ENCODE measurements at places on chromosomes 1 and 21.

- no peak for DNase-seq
Measured at GRCh38 chr21:35943752-35944151, 116.6 kb downstream of the SETD4 start.

GRCh38 chr1:53134042-53134485 lies 8.4 kb downstream of the SLC1A7 start:
- DNase-seq = no peak

DNA sequence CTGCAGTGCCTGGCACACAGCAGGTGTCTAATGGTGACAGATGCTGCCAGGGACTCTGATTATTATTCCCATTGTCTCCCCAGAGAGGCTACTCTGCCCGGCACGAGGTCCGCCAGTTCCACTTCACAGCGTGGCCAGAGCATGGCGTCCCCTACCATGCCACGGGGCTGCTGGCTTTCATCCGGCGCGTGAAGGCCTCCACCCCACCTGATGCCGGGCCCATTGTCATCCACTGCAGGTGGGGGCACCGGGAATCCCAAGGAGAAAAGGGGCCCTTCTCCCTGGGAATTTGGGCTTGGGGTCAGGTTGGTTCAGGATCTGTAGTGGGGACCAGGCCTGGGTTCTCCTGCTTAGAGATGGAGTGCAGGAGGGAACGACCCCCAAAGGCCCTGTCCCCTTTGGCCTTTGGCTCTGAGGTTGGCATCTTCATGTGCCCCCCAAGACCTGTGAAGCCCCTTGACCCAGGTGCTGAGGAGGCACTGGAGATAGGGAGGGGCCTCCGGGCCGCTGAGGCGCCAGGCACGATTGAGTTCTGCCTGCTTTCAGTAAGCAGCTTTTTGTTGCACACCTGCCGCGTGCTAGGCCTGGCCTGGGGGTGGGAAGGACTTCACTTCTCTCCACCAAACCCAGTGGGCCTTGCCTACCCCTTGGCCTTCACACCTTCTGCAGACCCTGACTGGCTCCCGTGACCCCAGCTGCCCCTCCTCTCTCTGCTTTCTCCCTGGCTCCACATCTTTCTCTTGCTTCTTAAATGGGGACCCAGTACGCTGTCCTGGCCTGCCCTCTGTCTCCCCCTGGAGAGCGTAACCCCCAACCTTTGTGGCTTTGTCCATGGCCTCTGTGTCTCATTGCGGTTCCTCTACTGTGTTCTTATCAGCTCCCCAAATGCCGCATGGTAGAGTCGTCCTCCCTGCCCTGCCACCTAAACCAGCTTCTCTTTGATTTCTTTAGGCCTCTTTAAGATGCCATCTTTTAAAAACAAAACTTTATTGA lies 76.4 kb downstream of the PTPRU start:
- no peak for DNase-seq

DNA sequence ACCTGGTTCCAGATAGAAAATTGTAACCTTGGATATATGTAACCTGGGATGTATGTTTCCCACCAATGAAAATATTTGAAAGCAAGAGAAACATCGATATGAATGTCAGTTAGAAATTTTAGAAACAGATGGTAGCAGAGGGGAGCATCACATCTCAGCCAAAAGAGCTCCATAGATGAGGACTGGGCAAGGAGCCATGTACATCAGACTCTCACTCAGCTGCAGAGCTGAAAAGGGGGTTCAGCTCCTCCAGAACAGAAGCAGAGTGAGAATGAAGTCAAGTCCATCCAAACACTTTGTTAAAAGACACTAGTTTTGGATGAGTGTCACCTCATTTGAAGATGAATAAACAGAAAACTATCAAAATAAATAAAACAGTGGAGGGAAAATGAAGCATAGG lies 202.4 kb downstream of the HMCN1 start:
- DNase-seq = no peak

GRCh38 chr1:228180959-228181644 lies 15.5 kb downstream of the IBA57 start:
- no peak for DNase-seq

DNA sequence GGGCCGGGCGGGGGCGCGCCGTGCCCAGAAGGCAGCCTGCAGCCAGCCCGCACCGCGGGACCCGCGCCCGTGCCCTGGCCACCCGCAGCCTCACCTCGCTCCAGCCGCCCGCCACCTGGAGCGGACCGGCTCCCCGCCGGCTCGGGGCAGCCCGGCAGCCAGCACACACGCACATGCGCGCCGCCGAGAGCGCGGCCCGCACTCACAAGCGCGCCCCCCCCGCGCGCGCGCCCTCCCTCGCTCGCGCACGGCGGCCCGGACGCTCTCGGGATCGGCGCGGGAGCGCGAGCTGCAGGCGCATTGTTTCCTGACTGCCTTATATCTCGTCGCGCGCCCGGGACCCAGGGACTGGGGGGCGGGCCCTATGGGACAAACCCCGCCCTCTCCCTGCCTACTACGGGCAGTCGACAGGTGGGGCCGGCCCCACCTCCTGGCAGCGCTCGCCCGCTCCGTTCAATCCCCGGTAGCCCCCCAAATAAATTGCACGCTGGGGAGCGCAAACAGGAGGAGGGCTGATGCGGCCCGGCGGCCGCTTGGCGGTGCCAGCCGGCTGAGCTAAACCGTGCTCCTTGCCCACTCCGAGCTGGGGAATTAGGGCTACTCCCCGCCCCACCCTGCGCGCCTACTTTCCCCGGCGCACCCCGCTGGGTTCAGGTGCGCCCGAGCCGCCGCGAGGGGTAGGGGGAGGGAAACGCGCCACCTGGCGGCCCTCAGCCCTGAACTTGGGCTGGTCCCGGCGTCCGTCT lies at the start of gene MYCL:
MYCL (minus strand) TSS at position 204 of the 746 bp plus-strand sequence. CDS start 483 bp downstream, outside the sequence.
- peak; percentile 39 for DNase-seq

GRCh38 chr21:44324854-44325107 lies 14.4 kb downstream of the CFAP410 start:
- DNase-seq = no peak

- no peak for DNase-seq
Measured at GRCh38 chr1:112603012-112603411, 15.9 kb downstream of the ST7L start.

DNA sequence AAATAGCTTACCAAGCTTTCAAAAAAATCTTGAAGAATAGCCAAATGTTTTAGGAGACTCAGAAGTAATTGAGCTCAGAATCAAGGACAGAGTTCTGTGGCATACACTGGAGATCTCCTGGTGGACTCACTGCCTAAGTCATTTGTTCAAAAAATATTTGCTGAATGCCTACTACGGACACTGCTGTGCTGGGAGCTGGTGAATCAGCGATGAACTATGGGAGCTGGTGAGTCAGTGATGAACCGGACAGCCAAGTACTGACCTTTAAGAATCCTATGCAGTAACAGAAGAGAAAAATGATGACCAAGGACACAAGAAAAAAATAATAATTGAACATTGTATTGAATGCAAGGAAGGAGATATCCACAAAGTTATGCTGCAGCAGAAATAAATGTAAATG lies 717.9 kb upstream of the CXADR start:
- no peak for DNase-seq

DNA sequence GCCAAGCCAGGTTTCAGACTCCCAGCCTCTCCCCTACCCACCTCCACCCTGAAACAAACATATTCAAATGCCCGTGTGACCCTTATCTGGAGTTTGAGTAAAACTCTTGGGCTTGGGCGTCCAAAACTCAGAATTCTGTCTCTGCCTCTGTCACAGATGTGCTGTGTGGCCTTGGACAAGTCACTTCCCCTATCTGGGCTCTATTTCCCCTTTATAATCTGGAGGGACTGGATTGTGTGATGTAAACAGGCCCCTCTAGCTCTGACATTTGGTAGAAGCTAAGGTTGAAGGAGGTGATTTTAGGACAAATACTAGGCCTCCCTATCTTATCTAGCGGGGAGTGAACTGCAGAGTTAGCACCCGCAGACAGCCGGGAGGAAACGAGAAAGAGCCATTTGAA lies 67.5 kb downstream of the IGSF21 start:
- DNase-seq = no peak

GRCh38 chr21:42201615-42202161 lies 17.3 kb upstream of the ABCG1 start:
- DNase-seq = no peak

DNA sequence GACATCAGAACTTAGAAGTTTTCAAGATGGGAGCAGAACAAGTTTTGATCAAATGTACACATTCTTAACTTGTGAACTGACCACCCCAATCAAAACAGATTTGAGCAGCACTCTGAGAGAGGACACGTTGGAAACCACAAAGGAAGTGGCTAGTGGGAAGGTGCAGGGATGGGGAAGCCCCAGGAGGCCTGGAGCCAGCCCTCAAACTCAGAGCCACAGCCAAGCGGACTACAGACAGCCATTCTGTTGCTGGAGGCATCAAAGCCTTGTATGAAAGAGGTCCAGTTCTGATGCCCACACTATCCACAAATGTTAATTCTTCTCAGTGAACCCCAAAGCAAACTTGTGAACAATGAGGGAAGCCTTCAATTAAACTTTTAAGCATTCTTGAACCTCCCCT lies 143.6 kb upstream of the RAB4A start:
- peak; percentile 1 for DNase-seq

- DNase-seq = no peak
Measured at GRCh38 chr1:23726686-23727085, 16.6 kb upstream of the ELOA start.

- DNase-seq = no peak
Measured at GRCh38 chr1:46813858-46814396, 15.1 kb downstream of the CYP4B1 start.

GRCh38 chr1:164926107-164926506 lies 367.1 kb downstream of the PBX1 start:
- no peak for DNase-seq

DNA sequence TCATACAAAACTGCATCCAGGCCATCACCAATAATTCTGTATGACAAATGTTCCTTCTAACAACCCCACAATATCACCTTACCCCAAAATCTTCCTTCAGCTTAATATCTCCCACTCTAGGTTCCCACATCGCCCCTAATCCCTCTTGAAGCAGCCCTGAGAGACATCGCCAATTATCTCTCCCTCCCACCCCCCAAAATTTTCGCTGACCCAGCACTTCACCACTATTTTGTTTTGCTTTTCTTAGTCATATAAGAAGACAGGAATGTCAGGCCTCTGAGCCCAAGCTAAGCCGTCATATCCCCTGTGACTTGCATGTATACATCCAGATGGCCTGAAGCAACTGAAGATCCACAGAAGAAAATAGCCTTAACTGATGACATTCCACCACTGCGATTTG lies 126.3 kb downstream of the ADGRL4 start:
- DNase-seq = no peak

- DNase-seq = no peak
Measured at GRCh38 chr21:25809013-25809412, 74.2 kb downstream of the GABPA start.

GRCh38 chr21:42771503-42771805 lies 107.9 kb downstream of the WDR4 start:
- no peak for DNase-seq

GRCh38 chr1:30822006-30822405 lies 64.4 kb upstream of the LAPTM5 start:
- no peak for DNase-seq

GRCh38 chr1:33344896-33345560 lies 24.1 kb upstream of the A3GALT2 start:
- no peak for DNase-seq

DNA sequence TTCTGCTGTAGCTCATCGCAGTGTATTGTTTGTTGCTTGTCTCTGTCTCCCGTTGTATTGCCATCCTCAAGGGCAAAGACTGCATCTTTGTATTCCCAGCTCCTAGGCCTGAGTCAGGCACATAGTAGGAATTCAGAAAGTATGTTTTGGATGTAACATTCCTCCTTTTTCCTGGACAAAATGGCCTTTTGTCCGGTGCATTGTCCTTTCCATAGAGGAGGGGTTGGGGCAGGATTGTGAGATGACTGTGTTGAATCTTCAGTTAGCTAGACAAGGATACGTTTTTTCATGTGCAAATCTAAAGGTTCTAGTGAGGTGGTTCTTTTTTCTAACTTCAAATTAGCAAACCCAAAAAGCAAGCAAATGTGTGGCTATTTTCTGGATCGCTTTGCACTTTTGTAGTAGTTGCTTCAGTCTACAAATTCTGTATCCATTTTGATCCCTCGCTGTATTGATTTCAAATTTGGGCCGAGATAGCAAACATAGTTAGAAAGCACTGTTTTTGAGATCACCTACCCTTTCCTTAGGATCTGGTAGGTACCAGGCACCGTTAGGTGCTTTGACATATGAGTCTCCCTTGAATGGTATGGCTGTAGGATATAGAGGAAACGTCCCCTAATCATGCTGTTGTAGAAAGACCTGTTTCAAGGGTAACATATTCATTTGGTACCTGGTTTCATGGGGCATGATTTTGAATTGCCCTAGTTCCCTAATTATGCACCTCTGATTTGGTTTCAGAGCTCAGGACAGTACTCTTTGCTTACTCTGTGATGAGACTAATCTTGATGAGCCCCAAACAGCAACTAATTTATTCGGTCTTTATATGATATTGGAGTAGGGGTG lies 1.2 kb downstream of the PPP1R8 start:
- no peak for DNase-seq

DNA sequence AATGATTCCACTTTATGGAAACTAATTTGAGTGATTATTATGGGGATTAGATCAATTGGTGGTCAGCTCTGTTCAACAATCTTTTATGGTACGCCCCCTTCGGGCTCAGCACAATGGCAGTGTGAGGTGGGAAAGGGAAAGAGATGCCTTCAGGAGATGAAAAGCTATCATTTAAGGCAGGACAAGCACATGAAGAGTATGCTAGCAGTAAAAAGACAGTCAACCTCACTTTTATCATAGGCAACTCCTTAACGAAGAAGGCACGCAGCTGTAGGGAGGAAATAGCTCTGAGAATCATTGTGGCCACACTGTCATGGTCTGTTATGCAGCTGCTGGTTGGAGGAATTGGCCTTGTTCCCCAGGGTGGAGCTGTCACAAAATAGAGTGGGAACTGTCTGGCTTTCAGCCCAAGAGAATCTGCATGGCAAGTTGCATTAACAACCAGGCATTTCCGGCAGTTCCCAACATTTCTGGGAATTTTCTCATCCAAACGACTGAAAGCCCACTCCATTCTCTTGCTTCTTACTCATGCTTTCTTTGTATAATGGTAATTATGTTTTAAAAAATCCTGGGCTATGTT lies 54.4 kb upstream of the BCL10 start:
- DNase-seq = no peak

DNA sequence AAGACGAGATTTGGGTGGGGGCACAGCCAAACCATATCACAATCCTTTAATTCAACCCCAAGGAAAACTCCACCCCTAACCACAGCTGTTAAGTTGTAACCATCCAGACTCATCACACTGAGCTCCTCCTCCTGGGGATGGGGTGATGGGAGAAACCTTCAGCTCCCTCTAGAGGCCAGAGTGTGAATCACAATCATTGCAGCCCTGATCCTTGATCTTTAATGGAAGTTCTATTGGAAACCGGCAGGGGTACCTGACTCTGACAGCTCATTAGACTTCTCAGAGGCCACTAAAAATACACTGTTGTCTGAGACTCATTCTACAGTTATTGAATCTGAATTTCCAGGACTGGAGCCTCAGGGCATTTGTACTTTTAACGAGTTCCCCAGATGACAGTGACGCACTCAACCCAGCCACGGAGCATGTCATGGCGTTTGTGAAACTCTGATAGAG lies 127.2 kb downstream of the IGSF21 start:
- no peak for DNase-seq

DNA sequence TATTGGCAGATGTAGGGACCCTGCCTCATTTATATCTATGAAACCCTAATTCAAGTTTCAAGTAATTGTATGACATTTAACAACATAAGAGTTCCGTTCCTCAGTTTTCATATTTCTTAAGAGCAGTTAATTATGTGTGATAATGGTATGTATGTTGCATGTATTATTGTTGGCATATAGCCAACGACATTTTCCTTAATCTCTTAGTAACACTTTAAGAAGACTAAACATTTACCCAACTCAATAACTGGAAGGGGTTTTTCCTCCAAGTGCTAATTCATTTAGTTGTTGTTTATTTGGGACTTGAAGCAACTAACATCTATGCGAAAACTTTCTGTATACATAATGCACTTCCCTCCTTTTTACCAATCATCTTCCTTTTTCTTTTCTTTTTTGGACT lies 1.5 kb upstream of the RALGPS2 start:
- DNase-seq = no peak

All from stimulated activated CD8-positive, alpha-beta memory T cell treated with anti-CD3 and anti-CD28 coated beads, Interleukin-7, amount 100 ng/mL, for 48 hours (primary cell).